ENCODE measurements at places on chromosomes 16 and 17. TPM values are rescaled to one million over a fixed set of nuclear protein-coding genes. Genes with fewer than 3 reads are reported as not detected.

Gene CLEC18B
- total RNA-seq = 0.52 TPM

DNA sequence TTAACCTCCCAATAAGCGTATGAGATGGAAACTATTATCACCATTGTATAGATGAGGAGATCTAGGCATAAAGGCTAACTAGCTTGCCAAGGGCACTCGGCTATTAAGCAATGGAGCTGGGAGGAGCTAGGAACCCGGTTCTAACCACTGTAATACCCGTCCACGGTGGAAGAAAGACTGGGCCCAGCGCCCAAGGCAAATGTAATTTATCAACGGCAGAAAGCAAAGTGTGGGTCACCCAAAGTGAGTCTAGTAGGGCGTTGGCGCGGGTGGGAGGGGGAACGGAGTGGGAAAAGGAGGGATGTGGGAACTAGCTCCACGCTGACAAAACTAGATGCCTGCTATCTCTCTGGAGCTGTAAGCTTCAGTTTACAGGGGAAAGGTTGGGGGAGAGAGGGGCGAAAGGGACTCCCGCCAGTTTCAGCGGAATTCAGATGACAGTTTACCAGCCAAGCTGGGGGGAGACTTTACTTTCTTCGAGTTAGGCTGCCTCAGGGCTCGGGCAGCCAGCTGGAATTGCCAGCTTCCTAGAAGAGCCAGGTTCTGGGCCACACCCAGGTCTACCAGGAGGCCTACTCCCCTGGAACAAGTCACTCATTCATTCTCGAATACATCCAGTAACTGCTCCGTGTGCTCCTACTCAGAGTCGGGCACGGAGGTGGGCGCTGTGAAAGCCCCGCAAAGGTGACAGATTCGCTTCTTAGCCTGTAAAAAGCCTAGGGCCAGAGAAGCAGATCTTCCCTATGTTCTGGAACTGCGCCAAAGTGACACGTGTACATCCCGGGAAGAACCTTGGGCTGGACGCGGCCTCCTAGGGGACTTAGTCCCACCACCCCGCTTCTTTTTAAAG, 837 bp downstream of the LRRC59 start:
- peak; percentile 89 for DNase-seq

GRCh38 chr17:74949455-74950115, 13.9 kb downstream of the OTOP3 start:
- no peak for DNase-seq

DNA sequence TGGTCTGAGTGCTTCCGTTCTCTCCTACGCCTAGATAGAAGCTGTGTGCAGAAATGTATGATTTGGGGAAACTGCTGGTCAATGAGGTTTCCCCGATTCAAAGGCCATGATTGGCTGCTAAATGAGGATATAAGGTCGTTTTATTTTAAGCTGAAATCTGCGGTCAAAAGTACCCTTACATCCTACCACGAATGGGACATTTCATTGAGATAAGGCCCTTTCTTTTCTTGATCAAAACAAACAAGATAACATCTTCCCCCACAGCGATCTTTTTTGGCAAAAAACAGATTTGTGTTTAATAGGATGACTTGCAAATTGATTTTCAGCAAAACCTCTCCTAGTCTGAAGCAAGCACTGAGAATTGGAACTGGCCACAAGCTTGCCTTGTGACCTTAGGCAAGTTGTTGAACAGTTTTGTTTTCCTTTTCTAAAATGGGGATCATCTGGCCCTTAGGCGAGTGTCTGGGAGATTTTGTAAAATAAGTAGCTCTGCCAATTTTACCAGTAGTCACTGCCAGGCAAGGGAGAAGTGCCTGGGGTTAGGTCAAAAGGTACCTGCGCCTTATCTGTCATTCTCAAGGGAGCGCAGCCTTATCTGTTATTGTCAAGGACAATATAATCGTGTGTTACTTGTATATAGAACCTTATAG, 635 bp downstream of the SCPEP1 start:
- DNase-seq = no peak

DNA sequence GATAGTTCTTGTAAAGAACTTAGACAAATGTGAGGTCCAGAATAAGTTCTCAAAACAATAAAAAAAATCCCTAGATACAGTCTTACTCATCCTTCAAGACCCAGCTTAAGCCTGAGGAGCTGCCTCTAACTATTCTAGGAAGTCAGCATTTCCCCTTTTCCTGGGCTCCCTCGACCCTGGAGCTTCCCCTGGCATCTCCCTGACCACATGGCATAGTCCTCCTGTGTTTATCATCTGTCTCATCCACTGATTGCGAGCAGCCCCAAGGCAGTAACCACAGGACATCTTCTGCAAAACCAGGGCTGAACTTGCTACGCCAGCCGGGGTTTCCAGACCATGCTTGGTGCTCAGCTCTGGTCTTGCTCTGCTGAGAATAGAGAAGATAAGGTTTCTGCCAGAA, 36.7 kb upstream of the NLRP1 start:
- DNase-seq = no peak

- DNase-seq = no peak
These were observed 76.5 kb downstream of the GPRC5B start for GRCh38 chr16:19808061-19808641.

GRCh38 chr16:56625943-56626654, 518 bp downstream of the MT1E start:
- DNase-seq = peak; percentile 94

- no peak for DNase-seq
These were observed 12.4 kb upstream of the CYB561 start for GRCh38 chr17:63458478-63458877.

Gene DPEP3
- not detected for total RNA-seq

Gene TBC1D3E
- not detected for total RNA-seq

- no peak for DNase-seq
These were observed 63.9 kb downstream of the NXN start for GRCh38 chr17:915538-916201.

DNA sequence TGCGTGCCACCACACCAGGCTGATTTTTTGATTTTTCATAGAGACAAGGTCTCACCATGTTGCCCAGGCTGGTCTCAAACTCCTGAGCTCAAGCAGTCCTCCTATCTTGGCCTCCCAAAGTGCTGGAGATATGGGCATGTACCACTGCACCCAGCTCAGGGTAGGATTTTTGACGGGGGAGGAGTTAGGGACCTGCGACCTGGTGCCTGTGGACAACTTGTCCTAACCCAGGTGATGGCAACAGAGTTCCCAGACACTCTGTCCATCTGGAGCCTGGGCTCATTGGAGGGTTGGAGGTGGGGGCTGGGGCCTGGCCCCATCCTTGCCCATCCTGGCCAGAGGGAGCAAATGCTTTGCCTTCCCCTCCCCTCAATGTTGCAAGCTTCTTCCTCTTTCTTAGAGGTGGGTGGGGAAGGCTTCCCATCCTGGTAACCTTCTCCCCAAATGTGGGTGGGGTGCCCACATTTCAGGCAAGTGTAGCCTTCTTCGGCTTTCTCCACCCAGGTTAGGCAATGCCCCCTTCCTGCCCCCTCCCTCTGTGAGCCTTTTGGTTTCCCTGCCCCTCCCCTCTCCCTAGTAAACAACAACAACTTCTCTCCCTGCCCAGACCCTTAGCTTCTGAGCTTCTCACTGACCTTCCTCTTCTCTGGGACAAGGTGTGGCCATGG, 24.9 kb downstream of the RARA start:
- DNase-seq = no peak

Gene ABCC12
- total RNA-seq = not detected

DNA sequence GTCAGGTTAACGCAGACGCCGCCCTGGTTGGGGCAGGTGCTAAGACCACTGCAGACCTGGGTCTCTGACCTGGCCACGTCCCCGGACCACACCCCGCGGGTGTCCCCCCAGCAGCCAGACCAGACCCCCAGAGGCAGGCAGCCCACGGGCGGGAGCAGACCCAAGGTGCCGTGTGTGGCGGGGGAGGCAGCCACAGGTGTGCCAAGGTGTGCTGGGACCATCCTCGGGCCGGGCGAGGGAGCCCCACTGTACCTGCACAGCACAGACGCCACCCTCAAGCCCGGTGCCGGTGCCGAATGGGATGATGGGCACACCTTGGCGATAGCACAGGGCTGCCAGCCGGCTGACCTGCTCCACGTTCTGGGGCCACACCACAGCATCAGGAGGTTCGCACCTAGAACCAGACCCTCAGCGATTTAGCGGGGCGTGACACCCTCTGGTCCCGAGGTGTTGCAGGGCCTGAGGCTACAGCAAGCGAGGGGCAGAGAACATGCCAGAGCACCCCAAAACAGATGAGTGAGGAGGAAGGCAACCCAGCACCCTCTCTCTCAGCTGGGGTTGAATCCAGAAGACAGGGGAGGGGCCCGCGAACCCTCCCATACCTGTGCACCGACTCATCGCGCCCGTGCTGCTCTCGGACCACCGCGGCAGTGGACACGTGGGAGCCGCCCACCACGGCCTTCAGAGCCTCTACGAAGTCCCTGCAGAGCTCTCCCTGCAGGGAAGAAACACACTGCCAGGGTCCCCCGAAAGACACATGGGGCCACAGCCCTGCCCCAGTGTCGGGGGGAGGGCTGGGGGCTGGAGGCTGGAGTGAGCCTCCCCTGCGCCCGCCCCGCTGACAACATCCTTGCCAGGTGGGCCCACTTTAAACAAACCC, 1.4 kb downstream of the LDHD start:
- peak; percentile 81 for DNase-seq

GRCh38 chr16:1537138-1537577, 3.7 kb downstream of the TMEM204 start:
- DNase-seq = no peak

- DNase-seq = no peak
These were observed 281.8 kb downstream of the HAPSTR1 start for GRCh38 chr16:9372934-9373890.

Gene MPV17L
- 7.2 TPM for total RNA-seq

- DNase-seq = peak; percentile 73
These were observed 14.0 kb upstream of the STAC2 start for GRCh38 chr17:39239640-39240314.

DNA sequence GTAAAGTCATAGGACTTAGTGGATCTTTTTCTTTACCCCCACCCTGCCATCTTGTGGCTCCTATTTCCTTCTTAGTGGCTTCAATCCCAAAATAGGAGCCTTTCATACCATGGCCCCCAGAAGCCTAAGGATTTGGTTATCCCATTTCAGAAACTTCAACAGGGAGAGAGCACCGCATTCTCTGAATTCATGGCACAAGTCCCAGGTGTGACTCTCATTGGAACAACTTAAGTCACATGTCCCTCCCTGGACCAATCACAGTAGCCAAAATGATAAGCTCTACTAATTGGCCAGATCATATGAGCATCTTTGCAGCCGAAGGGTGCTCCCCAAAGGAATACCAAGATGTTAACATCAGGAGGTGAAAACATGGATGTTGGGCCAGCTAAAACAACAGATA, 43.2 kb downstream of the AXIN2 start:
- no peak for DNase-seq

DNA sequence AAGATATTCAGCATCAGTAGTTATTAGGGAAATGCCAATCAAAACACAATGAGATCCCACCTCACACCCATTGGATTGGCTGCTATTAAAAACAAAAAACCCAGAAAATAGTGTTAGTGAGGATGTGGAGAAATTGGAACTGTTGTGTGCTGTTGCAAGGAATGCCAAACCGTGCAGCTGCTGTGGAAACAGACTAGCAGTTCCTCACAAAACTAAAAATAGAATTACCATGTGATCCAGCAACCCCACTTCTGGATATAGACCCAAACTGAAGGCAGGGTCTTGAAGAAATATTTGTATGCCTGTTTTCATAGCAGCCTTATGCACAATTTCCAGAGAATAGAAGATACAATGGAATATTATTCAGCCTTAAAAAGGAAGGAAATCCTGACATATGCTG, 46.0 kb downstream of the FOXK2 start:
- DNase-seq = no peak

- no peak for DNase-seq
These were observed 109.6 kb downstream of the CNTNAP4 start for GRCh38 chr16:76386784-76387183.

Gene WNT9B
- total RNA-seq = 7.5 TPM

Gene RHBDL3
- total RNA-seq = 0.86 TPM

GRCh38 chr17:48549281-48549630, 4.3 kb upstream of the HOXB2 start:
- no peak for DNase-seq

- DNase-seq = no peak
These were observed 4.3 kb downstream of the C16orf74 start for GRCh38 chr16:85746460-85747215.

DNA sequence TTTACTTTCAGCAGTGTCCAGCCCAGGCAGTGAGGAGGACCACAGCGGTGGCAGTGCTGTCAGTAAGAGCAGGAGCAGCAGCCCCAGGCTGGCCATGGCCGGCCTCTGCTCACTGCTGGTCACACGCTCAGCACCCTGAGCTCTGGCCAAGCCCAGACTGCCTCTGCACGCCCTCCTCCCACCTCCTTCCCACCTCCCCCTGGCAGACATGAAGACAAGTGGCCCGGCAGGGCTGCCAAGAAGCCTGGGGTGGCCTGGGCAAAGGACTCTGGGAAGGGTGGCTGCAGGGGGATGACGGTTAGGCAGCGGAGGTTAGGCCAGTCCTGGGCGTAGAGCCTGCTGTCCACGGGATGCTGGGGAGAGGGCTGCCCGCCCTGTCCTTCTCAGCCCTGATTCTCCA, at the start of gene C16orf89:
Gene C16orf89, minus strand, starts transcription at position 144 of the 400 bp plus-strand sequence. Its CDS starts 48 bp downstream, at position 96.
- DNase-seq = peak; percentile 83

Gene RBBP6
- total RNA-seq = 43.7 TPM

DNA sequence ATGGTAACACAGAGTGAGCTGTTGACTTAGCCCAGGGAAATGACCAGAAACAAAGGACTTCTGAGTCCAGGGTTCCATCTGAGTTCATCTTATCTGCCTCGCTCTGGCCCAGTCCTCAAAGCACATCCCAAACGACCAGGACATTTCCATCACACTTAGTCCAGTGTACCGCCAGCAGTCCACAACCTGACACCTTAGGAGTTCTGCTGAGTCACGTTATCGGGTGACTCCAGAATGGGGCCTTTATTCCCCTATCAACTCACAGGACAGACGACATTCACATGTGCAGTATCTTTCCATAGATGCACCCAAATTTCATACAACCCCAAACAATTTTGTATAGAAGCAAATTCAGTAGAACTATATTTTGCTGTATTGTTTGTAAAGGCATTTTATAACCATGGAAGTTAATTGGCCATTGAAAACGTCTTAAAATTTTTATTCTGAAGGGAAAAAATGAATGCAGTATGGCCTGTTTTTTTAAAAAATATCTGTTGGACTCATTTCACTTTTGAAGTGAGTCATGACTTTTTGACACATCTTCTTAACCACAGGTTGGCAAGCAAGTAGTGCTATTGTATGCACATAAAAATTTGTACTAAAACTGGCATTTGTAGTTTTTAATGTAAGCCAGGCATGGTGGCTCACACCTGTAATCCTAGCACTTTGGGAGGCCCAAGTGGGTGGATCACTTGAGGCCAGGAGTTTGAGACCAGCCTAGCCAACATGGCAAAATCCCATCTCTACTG, 46.3 kb downstream of the ZNF18 start:
- no peak for DNase-seq

GRCh38 chr17:10172241-10172741, 26.1 kb downstream of the GAS7 start:
- no peak for DNase-seq

- no peak for DNase-seq
These were observed 167.6 kb downstream of the MRTFB start for GRCh38 chr16:14238756-14239155.

DNA sequence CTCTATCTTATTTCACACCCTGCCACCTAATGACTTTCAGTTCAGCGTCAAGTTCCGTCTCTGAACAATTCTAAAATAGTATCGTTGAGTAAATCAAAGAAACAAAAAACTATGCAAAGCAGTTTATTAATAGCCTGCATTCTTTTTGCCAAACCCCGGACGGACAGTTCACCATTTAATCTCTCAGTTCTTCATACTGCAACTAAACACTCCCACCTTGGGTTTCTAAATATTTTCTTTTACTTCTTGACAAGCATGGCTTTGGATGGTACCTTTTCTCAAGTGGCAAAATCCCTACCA, 1.2 kb downstream of the MYH11 start:
- DNase-seq = no peak

GRCh38 chr17:33871720-33872540, 383.2 kb upstream of the CCL2 start:
- no peak for DNase-seq

Measured in posterior vena cava (tissue), 2 donors.